ENCODE measurements at places on chromosomes 11 and 22.
A peak's percentile ranks its signal among the peaks of the same experiment; 100 is the strongest.

DNA sequence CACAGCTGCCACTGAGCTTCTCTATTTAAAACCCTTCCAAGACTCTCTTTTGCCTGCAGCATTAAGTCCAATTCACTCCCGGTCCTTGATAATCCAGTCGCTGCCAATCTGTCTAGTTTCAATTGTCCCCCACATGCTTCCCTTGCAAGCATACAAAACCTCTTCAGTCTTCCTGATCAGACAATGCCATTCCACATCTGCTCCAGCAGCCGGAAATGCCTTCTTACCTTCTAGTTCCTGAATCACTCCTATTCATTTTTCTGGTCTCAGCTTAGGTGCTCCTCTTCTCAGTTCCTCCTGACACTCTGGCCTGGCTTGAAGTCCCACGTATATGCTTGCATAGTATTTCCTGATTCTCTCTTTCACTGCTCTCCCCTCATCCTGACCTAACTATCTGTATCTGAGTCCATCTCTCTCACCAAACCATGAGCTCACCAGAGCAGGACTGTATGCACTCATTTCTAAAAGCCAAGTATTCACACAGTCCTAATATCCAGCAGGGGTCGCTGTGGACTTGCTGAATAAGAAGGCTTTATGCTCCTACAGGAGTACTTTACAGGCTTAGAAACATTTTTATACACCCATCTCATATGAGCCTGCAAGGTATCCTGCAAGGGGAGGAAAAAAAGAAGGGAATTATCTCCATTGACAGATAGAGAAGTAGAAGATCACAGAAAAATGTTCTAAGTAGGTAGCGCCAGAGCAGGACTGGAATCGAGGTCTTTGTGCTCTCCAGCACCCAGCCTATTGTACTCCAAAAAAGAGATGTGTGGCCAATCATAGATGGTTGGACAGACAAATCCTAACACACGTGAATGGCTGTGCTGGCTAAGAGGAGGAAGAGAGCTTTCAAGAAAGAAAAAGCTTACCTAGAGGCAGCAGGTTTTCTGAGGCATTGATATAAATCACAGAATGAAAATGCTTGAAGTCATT lies 19.2 kb downstream of the XRRA1 start:
- peak; percentile 89 for DNase-seq

- no peak for DNase-seq
These were observed 55.1 kb downstream of the C11orf58 start for GRCh38 chr11:16793511-16793910.

DNA sequence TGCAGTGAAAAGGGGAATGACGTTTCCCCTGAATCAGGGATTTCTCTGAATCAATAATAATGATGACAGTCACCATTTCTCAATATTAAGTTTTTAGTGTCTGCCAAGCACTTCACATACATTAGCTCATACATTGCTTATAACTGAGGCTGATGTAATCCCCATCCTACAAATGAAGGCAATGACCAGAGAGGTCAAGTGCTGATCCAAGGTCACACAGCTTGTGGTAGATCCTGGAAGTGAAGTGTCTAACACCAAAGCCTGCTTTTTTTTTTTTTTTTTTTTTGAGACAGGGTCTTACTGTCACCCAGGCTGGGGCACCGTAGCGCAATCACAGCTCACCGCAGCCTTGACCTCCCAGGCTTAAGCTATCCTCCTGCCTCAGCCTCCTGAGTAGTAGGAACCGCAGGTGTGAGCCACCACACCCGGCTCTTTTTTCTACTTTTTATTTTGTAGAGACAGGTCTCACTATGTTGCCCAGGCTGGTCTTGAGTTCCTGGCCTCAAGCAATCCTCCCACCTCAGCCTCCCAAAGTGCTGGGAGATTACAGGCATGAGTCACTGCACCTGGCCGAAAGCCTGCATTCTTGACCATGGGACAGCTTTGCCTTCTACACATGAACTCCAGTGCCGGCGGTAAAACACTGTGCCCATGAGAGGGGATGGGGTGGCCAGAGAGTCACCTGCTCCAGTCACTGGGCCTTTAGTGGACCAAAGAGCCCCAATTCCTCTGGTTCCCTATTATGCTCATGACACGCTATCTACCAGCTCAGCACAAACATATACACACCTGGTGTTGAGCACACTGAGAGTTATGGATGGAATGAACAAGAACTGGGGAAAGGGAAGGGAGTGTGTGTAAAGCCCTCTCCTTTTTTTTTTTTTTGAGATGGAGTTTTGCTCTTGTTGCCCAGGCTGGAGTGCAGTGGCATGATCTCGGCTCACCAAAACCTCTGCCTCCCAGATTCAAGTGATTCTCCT lies 17.4 kb downstream of the ARHGAP1 start:
- DNase-seq, result no peak

- no peak for DNase-seq
These were observed 98.9 kb downstream of the TRIM29 start for GRCh38 chr11:120039039-120039438.

GRCh38 chr11:17606233-17607082 lies 59.4 kb downstream of the OTOG start:
- no peak for DNase-seq

DNA sequence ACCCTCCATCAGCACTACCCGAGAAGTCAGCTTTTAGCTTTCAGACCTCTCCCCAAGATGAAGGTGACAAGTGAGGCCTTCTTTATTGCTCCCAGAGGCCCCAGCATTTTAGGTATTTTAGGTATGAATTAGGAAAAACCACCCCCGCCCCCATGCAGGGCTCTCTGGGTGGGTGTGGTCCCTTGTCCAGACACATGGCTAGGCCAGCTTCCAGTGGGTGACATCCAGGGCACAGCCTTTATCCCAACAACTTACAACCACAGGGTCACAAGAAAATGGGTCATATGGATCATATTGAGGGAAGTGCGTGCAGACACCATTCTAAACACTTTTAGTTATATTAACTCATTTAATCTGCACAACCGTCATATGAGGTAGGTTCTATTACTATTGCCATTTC lies 42.1 kb downstream of the RIBC2 start:
- DNase-seq, result peak; percentile 37

- DNase-seq, result no peak
These were observed 20.0 kb downstream of the MTFP1 start for GRCh38 chr22:30445438-30446145.

- no peak for DNase-seq
These were observed 16.1 kb downstream of the MGAT3 start for GRCh38 chr22:39472570-39473556.

GRCh38 chr22:20237480-20238440 lies 30.4 kb downstream of the RTN4R start:
- no peak for DNase-seq

DNA sequence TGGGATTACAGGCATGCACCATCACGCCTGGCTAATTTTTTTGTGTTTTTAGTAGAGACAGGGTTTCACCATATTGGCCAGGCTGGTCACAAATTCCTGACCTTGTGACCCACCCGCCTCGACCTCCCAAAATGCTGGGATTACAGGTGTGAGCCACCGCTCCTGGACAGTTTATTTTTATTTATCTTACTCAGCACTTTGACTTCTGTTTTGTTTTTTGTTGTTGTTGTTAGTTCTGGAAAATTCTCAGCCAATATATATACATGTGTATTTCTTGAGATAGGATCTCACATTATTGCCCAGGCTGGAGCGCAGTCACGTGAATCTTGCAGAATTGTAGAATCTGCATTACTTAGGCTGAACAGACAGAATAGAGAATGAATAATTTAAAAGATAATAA lies 107.6 kb downstream of the CSTPP1 start:
- no peak for DNase-seq

DNA sequence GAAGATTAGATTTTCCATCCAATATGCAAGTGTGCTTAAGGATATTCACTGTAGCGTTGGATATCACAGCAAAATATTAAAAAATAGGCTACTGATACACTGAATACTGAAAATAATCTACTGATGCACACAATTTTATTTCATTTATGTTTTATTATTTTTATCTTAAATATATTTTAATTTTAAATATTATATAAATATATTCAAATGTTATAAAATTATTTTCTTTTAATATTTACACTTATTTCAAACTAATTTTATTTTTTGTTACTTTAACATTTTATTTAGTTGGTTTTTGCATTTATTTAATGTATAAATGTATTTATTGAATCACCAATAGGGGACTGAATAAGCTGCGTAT lies 12.3 kb downstream of the MMP3 start:
- DNase-seq, result no peak

DNA sequence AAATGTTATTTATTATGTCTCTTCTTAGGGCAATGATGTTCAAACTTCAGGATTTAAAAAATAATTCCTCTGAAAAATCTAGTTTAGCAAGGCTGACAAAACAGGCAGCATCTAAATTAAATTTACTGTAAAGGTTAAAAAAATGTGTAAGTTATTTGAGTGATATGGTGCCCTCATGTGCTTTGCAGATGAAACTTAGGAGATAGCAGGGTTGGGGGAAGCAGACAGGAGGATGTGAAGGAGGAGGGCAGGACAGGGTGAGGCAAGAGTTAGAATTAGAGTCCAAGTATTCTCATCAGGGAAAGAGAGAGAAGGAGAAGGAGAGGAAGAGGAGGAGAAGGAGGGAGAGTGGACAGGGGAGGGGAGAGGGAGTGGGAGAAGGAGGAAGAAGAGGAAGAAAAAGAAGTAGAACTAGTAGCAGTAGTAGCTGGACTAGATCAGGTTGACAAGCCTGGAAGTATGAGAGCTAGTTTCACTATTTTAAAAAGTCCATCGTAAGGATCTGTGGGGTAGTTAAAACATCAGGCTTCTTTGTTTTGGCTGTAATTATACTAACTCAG lies 141.2 kb upstream of the SESN3 start:
- no peak for DNase-seq

- no peak for DNase-seq
These were observed 354.0 kb upstream of the CCDC90B start for GRCh38 chr11:83639995-83640758.

Data from fibroblast of skin of scalp (primary cell).